ENCODE measurements at places on chromosomes 1 and 21.

DNA sequence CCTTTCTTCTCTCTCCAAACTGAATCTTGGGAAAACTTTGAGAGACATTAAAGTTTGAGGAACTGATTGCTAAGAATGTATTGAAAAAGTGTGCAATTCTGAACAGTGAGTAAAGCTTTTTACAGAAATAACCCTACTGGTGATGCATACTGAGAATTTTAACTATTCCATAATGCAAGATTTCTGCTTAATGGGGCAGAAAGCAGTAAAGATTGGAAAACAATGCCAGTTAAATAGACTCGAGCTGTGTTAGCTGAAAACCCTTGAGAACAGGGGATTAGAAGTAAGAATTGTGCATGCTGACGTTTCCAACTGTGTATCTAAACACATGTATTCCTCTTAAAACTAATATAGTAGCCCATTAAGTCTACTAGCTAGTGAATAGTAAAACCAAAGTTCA lies 1500.2 kb upstream of the PRMT6 start:
- DNase-seq, result no peak

GRCh38 chr1:246008363-246008831 lies 498.7 kb downstream of the SMYD3 start:
- DNase-seq, result peak; percentile 81

- no peak for DNase-seq
These were observed 4.4 kb downstream of the ITPKB start for GRCh38 chr1:226734611-226735153.

DNA sequence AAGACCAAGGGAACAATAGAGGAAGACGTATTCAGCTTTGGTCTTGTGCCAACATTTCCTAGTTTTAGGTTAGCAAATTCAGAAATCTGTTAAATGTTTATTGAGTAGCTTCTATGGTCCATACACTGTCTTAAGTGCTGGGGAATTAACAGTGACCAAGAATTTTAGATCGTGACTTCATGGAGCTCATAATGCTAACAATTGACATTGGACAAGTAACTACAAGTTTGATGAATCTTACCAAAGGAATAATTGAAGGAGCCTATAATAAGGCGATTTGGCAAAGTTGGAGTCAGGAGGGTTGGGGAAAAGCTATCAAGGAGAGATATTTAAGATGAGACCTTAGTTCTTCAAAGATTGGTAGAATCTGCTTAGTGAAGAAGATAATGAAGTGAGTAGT lies 1.4 kb upstream of the SLAMF9 start:
- DNase-seq, result no peak

- no peak for DNase-seq
These were observed 7.0 kb downstream of the TMPRSS3 start for GRCh38 chr21:42388740-42389448.

DNA sequence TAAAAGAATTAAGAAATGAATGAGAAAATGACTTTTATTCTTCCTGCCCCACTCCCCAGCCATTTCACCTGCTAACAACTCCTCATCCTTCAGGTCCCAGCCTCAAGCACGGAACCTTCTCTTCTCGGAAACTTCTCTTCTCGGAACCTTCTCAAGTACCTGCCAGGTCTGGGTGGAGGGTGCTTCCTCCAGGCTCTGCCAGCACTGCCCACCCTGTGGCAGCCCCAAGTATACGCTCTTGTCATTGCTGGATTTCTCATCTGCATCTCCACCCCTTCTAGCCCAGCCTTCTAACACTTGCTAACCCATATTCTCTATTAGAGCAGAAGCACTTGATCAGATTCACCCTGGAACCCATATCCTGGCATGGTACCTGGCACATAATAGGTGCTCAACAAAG lies 3.9 kb upstream of the IFFO2 start:
- no peak for DNase-seq

DNA sequence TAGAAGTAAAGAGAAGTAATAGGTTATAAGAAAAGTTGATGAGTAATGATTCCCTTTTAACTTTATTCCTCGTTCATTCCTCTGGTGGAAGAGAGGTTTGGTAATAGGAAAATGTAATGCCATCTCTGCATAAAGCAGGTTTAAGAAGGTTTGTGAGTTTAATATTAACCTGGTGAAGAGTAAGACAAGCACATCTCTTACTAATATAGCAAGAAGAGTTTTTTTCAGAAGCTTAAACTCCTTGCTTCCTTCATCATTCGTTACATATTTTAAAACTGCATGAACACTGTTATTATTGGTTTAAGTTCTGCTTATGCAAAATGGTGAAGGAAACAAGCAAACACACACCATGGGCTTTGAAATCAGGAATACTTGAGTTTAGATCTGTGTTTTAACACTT lies 9.2 kb upstream of the PLA2G4A start:
- DNase-seq, result no peak

DNA sequence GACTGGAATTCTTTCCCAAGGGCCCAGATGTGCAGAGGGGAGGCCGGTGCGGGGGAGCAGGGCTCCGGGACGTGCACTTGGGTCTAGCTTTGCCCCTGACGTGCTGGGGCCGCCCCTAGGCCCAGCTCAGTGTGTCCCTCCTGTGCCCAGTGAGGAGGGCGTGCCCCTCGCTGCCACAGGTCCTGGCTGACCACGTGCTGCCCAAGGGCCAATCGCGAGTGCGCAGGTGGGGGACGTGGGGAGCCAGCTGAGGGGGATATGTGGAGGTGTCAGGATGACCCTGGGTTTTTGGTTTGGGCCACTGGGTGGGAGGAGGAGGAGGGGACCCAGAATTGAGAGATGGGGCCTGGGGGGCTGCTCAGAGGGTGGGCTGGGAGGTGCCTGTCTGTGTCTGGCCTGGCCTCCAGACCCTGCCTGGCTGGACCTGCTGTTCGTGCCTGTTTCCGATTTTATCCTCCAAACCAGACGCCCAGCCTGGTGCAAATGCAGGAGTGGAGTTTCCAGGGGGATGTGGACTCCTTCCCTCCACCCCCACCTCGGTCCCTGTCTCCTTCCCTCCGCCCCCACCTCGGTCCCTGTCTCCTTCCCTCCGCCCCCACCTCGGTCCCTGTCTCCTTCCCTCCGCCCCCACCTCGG lies 6.1 kb upstream of the RNF223 start:
- DNase-seq, result peak; percentile 19

DNA sequence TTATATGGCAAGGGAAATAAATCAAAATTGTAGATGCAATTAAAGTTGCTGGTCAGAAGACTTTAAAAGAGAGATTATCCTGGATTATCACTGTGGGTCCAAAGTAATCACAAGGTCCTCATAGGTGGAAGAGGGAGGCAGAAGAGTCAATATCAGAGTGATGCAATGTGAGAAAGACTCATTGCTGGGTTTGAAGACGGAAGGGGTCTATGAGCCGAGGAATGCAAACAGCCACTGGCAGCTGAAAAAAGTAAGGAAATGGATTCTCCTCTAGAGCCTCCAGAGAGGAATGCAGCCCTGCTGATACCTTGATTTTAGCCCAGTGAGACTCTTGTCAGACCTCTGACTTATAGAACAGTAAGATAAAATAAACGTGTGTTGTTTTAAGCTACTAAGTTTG lies 59.8 kb upstream of the MUTYH start:
- DNase-seq, result no peak

DNA sequence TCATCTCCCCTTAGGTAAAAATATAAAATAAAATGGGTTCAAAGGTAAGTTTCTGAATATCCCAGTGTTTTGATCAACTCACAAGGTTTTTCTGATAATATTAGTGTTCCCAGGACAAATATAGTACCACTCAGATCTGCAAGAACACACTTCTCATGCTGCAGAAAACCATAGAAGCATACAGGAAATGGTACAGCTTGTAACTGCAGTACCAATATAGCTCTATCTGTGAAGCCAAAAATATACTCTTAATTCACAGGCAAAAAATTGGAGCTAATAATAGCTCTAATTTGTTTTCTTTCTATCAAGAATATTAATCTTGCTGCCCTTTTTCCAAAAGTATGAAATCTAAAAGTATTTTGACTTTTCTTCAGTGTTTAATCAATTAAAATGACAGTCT lies 13.2 kb downstream of the VPS45 start:
- no peak for DNase-seq

- no peak for DNase-seq
These were observed 32.1 kb upstream of the RUNX3 start for GRCh38 chr1:24961961-24962861.

DNA sequence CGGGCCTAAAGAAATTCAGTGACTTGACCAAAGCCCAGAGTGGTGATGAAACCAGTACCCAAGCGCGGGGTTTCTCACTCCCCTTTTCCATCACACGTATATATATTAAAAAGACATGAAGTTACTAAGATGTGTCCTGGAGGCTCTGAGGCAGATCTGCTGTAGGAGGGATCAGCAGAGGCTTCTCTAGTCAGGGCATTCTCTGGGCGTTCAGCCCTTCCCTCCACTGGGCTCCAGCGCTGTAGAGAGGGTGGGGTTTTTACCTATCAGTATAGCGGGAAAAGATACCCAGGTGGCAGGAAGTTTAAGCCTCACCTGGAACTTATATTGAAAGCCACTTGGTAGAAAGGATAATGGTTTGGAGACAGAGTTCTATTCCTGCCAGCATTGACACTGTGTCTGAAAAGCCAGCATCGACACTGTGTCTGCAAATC lies 862 bp upstream of the PLEKHO1 start:
- DNase-seq, result no peak

GRCh38 chr1:21867451-21867996 lies 55.5 kb downstream of the LDLRAD2 start:
- no peak for DNase-seq

DNA sequence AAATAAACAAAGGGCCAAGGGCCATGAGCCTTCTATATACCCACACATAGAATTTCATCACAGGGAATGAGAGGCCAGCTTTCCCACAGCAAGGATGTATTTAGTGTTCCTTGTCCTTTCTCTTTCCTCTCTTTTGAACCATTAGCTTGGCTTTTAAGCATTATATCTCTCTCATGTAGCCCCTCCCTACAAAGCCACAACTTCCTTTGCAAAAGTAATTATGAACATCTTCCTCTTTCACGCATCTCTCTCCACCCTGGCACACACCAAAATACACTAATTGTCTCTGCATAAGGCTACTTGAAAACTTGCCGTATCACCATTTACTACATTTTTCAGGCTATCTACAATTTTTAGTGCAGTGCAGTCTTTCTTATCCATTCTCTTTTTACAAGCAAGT lies 1.9 kb upstream of the AK5 start:
- no peak for DNase-seq

DNA sequence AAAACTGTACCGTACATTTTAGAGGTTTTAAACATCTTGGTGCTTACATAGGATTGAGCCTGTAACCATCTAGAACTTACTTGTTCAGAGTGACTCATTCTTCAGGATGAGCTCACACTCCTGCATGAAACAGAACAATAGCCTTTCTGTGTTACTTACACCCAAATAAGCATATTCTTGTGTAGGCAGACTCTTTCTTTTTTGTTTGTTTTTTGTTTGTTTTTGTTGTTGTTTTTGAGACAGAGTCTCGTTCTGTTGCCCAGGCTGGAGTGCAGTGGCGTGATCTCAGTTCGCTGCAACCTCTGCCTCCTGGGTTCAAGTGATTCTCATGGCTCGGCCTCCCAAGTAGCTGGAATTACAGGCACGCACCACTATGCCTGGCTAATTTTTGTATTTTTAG lies 3.8 kb upstream of the CA6 start:
- peak; percentile 98 for DNase-seq

DNA sequence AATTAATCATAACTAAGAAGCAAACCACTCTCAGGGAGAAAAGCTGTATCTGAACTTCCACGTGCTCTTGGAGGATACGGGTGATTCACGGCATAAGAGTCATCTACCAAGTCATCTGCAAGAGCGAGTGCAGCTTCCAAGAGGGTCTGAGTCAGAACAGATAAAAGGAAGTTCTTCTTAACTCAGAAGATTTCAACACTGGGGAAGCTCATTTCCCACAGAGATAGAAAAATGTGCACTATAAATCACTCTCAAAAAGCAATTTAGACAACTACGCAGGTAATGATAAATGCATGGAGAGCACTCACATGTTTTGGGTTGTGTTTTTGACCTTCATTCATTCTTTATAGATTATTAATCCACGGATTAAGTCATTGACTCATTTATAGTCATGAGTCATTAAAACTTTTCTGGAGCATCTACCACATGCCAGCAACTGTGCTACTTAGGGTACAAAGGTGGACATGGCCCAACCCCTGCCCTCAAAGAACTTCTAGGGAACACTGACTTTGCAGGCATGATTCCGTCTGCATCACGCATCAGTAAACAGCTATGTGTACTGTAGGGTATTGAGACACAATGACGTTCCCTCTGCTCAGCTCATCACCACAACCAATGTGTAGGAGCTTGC lies 20.8 kb downstream of the KCNJ15 start:
- peak; percentile 35 for DNase-seq

- DNase-seq, result no peak
These were observed 2.6 kb downstream of the IRF2BP2 start for GRCh38 chr1:234607109-234608024.

- no peak for DNase-seq
These were observed 430 bp downstream of the FBXO2 start for GRCh38 chr1:11653861-11654136.

DNA sequence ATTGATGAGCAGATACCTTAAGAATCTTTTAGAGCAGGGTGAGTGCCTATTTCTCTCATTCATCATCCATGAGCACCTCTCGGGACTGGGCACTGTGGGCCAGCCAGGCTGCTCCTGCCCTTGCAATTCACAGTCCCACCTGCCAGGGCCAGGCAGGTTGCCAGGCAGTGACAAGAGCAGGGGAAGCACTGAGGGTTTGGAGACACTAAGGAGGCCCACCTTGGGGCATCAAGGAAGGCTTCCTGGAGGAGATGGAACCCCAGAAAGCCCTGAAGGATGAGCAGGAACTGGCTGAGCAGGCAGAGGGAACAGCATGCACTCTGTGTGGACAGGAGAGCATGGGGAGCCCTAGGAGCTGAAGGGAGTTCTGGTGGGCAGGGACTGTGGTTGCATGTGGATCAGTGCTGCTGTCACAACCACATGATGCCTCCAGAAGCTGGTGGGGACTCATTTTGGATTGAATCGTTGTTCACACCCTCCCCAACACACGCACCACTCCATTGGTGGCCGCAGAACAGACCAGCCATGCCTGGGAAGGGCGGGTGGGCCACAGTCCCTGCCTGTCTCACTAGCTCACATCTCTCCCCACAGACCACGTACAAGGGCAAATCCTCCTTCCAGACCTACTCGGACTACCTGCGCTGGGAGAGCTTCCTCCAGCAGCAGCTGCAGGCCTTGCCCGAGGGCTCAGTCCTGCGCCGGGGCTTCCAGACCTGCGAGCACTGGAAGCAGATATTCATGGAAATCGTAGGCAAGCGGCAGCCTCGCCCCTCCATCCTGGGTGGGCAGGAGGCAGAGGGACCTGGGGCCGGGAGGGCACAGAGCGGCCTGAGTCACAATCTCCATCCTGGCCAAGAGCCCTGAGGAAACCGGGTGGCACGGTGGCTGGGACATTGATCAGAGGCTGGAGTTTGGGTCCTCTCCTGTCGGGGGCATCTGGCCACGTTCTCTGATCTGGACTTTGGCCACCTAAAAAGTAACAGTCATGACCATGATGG lies 55.1 kb downstream of the DISP3 start:
- DNase-seq, result no peak

GRCh38 chr1:226956942-226957713 lies 17.0 kb downstream of the COQ8A start:
- no peak for DNase-seq

GRCh38 chr1:209416039-209416438 lies 167.5 kb upstream of the CAMK1G start:
- DNase-seq, result no peak

- DNase-seq, result no peak
These were observed 60.5 kb upstream of the SIPA1L2 start for GRCh38 chr1:232690285-232690935.

Measured in COLO829 (cell line).